NCI-H446 treated with DMSO at 0.1 percent for 48 hours (cell line): ENCODE measurements at places on chromosomes 7 and 10.

GRCh38 chr10:130012129-130012528 is 48.1 kb upstream of the EBF3 start:
- DNase-seq = no peak

- no peak for DNase-seq
These were observed 40.1 kb upstream of the XPNPEP1 start for GRCh38 chr10:109963439-109963838.

DNA sequence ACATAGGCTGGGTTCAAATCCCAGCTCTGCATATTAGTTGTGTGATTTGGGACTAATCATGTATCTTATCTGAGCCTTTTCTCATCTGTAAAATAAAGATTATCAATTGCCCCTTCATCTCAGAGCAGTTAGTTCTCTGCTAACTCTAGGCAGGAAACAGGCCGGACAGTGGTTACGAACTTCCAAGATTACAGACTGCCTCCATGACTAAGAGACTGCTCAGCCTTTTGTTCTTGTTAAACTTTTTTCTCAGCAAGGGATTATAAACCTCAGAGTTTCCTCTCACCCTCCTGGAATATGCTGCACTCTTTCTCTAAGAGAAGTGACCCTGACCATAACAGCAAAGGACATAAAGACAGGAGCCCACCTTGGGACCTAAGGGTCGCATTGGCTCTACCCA is 52.5 kb upstream of the NFKB2 start:
- no peak for DNase-seq

GRCh38 chr7:1113548-1113885 is 25.6 kb downstream of the GPER1 start:
- no peak for DNase-seq

- no peak for DNase-seq
These were observed 9.1 kb downstream of the TSPAN14 start for GRCh38 chr10:80462981-80463741.

DNA sequence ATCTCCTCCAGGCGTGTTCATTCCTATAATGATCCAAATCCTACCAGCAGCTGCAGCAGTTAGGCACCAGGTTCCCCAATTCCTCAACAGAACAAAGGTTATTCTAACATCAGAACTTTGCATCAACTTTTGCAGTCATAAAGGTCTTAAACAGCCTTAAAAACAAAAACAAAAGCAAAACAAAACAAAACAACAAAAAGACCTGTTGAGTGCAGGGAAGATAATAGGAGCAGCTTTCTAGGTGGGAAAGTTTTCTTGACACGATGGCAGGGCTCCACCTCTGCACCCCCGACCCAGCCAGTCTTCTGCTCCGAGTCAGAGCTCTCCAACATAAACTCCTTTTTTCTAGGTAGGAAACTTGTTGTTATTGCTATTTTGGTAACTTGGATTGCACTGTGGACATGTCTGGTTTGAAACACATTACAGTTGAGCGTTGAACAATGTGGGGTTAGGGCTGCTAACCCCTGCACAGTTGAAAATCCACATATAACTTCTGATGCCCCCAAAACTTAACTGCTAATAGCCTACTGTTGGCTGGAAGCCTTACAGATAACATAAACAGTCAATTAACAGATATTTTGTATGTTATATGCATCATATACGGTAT is 77.6 kb downstream of the MTPN start:
- no peak for DNase-seq

DNA sequence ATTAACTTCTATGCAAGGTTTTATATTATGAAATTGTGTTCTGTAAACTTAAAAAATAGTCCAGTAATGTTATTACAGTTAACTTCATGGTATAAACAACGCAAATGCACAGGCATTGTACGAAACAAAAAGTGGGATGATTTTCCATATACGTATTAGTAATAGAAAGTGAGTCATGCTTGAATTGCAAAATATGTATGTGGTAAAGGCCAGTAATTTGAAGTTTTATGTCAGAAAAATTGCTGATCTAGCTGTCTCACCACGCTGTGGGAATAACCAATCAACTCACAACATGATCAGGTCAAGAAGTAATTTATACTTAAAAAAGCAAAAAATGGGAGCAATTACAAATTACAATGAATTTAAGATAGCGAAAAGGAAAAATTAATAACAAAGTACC is 37.0 kb upstream of the GLI3 start:
- DNase-seq = no peak

DNA sequence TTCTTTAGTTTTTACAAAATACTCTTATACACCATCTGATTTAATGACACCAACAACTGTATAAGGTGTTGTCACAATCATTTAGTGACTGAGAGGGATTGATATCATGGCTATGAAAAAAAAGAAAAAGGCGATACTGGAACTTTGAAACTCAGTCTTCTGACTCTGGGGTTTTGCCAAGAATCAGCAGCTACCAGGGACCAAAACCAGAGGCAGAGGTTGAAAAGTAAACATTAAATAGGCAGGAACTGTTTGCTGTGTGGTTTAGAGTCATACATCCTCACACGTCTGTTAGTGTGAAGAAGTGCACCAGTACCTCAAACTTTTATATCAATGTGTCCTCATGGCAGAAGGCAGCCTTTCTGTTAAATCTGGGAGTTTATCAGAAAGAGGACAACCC is 19.9 kb upstream of the GGCT start:
- DNase-seq = no peak

DNA sequence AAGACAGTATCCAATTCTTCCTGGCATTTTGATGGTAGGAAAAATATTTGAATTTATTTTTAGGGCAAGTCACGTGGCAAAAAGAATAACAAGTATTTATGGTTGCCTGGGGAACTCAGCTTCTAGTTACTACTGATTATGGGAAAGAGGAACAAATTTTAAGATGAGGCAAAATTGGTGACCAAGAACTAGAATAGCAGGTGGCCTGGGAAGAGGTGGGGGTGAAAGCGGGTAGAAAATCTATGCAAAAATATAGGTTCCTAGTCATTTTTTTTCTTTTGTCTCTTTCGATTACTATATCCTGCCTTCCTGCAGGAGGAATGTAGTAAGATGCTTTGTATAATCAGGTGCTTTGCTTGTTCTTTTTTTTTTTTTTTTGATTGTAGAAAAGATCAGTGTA is 27.8 kb downstream of the ENTPD1 start:
- no peak for DNase-seq
